ENCODE measurements at places on chromosomes 6 and 20. TPM values are rescaled to one million over a fixed set of nuclear protein-coding genes. Genes with fewer than 3 reads are reported as not detected.

Gene BPIFB4
- 0.11 TPM for polyA plus RNA-seq

Gene OR12D2
- not detected for polyA plus RNA-seq

Gene RSPO4
- 1.0 TPM for polyA plus RNA-seq

Gene BHLHE23
- not detected for polyA plus RNA-seq

Gene SLPI
- 2.2 TPM for polyA plus RNA-seq

Gene HNF4A
- 0.04 TPM for polyA plus RNA-seq

Gene ID4
- polyA plus RNA-seq: 4.4 TPM

Gene GPSM3
- 7.3 TPM for polyA plus RNA-seq

Gene NFKBIE
- 6.7 TPM for polyA plus RNA-seq

Gene CALHM6
- polyA plus RNA-seq: 3.9 TPM

Gene ULBP1
- 0.40 TPM for polyA plus RNA-seq

- DNase-seq: no peak
Observed at GRCh38 chr20:59690101-59690500, 85.8 kb downstream of the PHACTR3 start.

- no peak for DNase-seq
Observed at GRCh38 chr20:20462185-20462584, 94.3 kb downstream of the INSM1 start.

GRCh38 chr6:136235233-136235564 is 14.9 kb downstream of the MTFR2 start:
- DNase-seq: no peak

GRCh38 chr20:24027229-24027628 is 38.6 kb upstream of the GGTLC1 start:
- peak; percentile 13 for DNase-seq

- no peak for DNase-seq
Observed at GRCh38 chr20:49573900-49574416, 6.0 kb upstream of the PTGIS start.

DNA sequence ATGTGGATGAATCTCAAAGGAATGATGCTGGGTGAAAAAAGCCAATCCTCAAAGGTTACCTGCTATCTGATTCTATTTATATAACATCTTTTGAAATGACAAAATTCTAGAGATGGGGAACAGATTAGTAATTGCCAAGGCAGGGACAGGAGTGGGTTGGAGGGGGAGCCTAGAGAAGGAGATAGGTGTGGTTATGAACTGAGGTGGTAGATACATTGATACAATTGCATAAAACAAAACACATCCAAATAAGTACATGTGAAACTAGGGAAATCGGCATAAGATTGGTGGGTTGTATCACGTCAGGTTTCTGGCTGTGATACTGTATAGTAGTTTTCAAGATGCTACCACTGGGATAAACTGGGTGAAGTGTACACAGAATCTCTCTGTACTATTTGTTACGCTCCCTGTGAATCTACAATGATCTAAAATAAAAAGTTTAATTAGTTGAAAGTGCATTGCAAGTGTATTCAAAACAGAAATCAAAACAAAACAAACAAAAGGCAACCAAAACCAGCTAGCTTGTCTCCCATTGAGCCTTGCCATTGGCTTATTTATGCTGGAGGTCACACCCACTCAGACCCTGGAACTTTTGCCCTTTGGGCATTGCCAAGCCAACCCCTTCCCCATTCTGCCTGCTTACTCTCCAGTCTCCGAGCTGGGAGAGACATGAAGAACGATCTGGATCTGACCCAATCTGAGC is 27.8 kb downstream of the PPP1R16B start:
- no peak for DNase-seq

- DNase-seq: no peak
Observed at GRCh38 chr20:53748821-53749421, 155.3 kb upstream of the ZNF217 start.

DNA sequence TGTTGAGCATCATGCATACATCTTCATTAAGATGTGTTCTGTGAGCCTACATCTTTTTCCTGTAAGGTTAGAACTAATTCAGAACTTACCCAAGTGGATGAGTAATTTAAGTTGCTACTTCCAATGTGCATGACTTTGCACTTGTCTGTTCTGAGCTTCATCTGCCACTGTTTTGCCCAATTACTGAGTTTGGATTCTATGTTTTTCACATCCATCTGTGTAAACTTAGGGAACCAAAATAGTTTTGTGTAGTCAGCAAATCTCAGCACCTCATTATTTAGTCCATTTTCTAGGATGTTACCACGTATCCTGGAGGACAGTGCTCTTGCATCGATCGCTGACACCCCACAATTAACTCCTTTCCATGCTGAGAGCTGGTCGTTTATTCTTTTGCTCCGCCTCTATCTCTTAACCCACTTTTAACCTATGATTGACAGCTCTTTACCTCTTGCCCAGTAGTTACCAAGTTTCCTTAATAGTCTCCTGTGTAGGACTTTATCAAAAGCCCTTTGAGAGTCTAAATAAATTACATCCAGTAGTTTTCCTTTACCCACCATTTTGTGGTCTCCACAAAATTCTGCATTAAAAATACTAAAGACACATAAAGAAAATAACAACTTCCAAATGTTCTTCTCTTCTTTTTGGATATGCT is 44.2 kb upstream of the CITED2 start:
- no peak for DNase-seq

- DNase-seq: no peak
Observed at GRCh38 chr6:6674872-6675271, 86.4 kb downstream of the LY86 start.

DNA sequence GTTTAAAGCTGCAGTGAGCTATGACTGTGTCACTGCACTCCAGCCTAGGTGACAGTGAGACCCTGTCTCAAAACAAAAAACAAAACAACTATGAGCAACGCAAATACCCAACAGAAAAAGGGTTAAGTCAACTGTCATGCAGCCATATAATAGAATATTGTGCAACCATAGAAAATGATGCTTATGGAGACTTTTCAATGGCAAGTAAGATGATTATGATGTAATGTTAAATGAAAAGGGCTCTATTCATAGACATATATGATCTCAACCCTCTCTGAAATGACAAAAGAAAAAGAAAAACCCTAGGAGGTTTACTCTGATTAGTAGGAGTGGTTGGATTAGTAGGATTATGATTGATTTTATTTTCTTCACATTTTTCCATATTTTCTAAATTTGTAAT is 41.3 kb upstream of the TBC1D7 start:
- no peak for DNase-seq

- no peak for DNase-seq
Observed at GRCh38 chr20:45088247-45088646, 12.7 kb downstream of the KCNS1 start.

DNA sequence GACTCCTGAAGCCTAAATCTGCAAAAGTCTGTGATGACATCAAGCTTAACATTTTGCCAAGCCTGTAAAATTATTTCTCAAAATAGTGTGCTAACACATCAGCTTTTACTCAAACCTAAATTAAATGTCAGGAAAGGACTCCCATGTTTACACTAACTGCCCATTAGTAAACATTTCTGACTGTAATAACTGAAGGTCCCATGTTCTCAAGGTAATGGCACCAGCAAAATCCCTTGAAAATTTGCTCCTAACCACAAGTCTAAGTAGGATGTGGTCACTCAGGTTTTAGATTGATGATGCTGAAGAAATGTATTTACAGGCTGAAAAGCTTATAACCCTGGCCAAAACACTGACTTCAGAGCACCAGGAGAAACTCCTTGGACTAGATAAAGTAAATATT is 33.0 kb downstream of the BACH2 start:
- no peak for DNase-seq

- DNase-seq: no peak
Observed at GRCh38 chr6:133115946-133116345, 125.2 kb upstream of the EYA4 start.

DNA sequence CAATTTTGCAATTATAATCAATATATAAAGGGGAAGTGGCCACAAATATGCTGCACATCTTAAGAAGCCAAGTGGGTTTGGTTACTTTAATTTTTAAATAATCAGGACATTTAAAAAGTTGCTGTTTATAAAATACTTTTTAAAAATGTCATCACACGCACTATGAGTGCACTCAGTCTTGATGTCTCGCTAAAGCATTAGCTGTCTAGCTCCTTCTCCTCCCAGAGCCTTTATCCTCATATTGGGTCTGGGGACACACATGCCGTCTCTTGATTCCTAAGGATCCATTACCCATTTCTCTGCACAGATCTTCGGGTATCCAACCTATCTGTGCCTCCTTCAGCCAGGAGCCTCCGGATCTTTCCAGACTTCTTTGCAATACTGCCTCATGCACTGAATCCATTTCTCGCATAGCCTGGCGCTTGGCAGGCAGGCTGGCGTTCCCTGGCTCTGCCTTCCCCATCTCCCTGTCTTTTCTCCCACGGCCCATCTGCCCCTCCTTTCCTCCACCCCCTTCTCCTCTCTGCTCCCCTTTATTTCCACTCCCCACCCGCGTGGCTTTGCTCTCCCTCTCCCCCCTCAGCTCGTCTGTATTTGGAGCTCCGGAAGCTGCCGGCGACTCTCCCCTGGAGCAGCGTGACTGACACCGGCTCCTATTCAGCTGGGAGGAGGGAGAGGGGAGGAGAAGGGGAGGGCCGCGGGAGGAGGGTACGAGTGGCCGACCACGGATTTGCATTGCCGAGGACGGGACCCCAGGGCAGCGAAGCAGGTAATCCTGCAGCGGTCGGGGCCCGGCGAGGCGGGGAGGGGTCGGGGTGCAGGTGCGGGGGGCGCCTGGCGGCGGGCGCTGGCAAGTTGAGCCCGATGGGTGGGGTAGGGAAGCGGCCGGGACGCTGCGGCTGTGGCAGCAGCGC is at the start of gene CAP2:
Gene CAP2 (plus strand): TSS at position 618 of the 914 bp plus-strand sequence. CDS start 27,961 bp downstream, outside the sequence.
- DNase-seq: peak; percentile 62

- DNase-seq: no peak
Observed at GRCh38 chr6:101517632-101518031, 124.1 kb downstream of the GRIK2 start.

DNA sequence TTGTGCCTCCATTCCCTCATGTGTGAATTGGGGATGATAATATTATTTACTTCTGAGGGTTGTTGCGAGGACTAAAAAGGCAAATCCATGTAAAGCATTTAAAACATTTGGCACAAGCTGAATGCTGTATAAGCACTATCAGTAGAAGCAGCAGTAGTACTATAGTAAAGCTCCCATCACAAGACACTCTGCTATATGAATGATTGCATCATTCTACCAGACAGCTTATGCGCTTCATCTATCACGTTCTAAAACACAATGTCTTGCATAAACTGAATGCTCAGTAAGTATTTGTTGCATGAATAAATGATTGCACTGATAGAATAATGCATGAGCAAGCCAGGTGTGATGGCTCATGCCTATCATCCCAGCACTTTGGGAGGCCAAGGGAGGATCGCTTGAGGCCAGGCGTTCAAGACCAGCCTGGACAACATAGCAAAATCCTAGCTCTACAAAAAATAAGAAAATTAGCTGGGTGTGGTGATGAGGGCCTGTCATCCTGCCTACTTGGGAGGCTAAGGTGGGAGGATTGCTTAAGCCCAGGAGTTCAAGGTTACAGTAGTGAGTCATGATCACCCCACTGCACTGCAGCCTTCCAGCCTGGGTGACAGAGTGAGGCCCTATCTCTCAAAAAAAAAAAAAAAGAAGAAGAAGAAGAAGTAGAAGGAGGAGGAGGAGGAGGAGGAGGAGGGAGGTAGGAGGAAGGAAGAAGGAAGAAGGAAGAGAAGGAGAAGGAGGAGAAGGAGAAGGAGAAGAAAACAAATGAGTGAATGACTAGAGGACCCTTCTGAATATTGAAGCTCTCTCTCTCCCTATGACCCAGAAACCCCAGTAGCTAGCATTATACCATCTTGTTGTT is 50.0 kb upstream of the FOXO3 start:
- DNase-seq: no peak

DNA sequence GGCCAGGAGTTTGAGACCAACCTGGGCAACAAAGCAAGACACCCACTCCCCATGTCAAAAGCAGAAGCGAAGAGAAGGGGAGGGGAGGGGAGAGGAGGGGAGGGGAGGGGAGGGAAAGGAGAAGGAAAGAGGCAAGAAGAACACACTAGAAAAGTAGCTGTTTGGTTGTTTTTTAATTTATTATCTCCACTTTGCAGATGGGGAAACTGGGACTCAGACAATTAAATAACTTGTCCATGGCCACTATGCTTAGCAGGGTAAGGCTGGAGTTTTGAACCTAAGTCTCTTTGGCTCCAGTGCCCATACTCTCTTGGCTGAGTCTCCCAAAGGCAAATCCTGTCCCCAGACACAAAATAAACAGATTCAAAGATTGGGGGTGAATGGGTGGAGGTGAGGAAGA is 12.4 kb upstream of the GHRH start:
- no peak for DNase-seq

- DNase-seq: no peak
Observed at GRCh38 chr6:21764989-21765388, 171.4 kb downstream of the SOX4 start.

- DNase-seq: no peak
Observed at GRCh38 chr6:137412562-137412961, 81.6 kb downstream of the OLIG3 start.

DNA sequence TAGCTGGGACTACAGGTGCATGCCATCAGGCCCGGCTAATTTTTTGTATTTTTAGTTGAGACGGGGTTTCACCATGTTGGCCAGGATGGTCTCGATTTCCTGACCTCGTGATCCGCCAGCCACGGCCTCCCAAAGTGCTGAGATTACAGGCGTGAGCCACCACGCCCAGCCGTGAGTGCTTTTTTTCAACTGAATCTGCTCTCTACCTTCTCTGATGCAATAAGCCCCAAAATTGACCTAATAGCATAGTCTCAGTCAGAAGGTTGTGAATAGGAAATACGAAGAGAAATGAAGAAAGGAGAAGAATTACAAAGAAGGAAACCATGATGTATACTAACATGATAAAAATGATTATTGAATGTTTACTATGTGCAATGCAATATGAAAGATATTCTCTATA is 33.2 kb downstream of the BEND6 start:
- DNase-seq: no peak

GRCh38 chr20:5687884-5688283 is 62.3 kb upstream of the SHLD1 start:
- DNase-seq: no peak

GRCh38 chr20:10665791-10666190 is 8.0 kb downstream of the JAG1 start:
- no peak for DNase-seq

GRCh38 chr20:33819456-33819855 is 8.3 kb downstream of the CHMP4B start:
- no peak for DNase-seq

Measured in muscle of arm (tissue), 14 donors.